ENCODE measurements at places on chromosomes 4 and X. TPM values are rescaled to one million over a fixed set of nuclear protein-coding genes. Genes with fewer than 3 reads are reported as not detected.
A peak's percentile ranks its signal among the peaks of the same experiment; 100 is the strongest.

- DNase-seq: no peak
Measured at GRCh38 chr4:107618656-107619055, 101.4 kb downstream of the PAPSS1 start.

GRCh38 chr4:85748654-85749053, 273.7 kb downstream of the ARHGAP24 start:
- no peak for DNase-seq

- no peak for DNase-seq
Measured at GRCh38 chrX:38669428-38669827, 108.1 kb downstream of the TSPAN7 start.

The ATXN3L gene
- total RNA-seq: not detected

The AFM gene
- total RNA-seq: not detected

DNA sequence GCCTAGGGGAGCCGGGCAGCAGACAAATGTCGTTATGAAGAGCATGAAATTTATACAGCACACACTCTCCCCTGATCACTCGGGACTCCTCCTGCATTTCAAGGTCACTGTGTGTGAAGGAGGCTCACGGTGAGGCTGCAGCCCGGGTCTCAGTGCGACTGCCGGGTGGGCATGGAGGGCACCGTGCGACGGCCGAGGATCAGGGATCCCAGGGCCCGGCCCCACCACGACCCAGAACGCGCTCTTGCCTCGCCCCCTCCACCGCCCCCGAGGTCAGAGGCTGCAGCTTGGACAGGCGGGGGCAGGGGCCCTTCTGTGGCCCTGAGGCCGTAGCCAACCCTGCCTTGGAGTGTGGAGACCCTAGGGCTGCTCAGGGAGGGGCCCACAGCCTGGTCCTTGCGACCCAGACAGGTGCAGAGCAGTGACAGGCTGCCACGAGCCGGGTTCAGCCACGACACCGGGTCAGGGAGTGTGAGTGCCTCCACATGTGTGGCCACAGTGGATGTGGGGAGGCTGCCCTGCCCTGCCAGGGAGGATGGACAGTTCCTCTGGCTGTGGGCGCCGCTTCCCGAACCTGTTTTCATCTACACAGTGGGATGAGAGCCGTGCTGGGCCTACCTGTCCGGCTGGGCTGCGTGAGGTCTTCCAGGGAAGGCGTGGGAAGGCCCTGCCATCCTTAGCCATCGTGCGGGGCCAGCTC, 89.3 kb upstream of the NKX1-1 start:
- DNase-seq: no peak

GRCh38 chr4:169428376-169428775, 157.6 kb upstream of the SH3RF1 start:
- no peak for DNase-seq

The TLR6 gene
- total RNA-seq: 8.1 TPM

The POLN gene
- 0.24 TPM for total RNA-seq

The PWWP3B gene
- not detected for total RNA-seq

- DNase-seq: no peak
Measured at GRCh38 chr4:15385515-15385914, 42.3 kb upstream of the C1QTNF7 start.

The ENPP6 gene
- not detected for total RNA-seq

The SUPT20HL2 gene
- total RNA-seq: not detected

DNA sequence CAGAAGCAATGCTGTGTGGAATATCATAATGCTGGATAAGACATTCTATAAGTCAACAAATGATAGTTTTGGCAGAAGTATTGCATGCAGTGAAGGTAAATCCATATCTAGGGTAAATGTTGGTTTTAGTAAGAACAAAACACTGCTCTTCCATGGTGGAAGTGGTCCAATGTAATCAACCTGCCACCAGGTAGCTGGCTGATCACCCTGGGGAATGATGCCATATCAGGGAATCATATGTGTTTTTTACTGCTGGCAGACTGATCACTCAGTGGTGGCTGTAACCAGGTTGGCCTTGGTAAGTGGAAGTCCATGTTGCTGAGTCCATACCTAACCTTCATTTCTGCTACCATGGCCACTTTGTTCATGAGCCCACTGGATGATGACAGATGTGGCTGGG, 74.0 kb upstream of the CENPE start:
- no peak for DNase-seq

The TMEM175 gene
- 27.5 TPM for total RNA-seq

DNA sequence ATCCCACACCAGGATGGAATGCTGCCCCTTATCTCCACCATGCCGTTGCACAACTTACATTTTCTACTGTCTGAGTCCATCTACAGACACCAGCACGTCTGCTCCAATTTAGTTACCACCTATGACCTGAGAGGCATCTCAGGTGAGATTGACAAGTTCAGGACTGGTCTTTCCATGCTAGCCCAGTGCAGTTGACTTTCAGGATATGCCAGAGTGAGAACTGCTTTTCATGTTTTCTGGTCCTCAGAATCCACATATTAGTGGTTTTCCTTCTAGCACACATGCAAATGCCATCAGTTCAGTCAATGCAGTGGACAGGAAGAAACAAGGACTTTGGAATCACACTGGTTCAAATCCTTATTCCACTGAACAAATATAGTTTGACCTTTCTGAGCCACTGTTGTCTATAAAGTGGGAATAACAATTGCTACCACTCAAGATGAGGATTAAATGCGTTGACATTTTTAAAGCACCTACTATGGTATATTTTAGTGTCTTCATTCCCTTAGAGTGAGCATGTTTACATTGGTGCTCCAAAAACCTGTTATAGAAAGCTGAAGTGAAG, 38.1 kb upstream of the ANXA3 start:
- DNase-seq: no peak

DNA sequence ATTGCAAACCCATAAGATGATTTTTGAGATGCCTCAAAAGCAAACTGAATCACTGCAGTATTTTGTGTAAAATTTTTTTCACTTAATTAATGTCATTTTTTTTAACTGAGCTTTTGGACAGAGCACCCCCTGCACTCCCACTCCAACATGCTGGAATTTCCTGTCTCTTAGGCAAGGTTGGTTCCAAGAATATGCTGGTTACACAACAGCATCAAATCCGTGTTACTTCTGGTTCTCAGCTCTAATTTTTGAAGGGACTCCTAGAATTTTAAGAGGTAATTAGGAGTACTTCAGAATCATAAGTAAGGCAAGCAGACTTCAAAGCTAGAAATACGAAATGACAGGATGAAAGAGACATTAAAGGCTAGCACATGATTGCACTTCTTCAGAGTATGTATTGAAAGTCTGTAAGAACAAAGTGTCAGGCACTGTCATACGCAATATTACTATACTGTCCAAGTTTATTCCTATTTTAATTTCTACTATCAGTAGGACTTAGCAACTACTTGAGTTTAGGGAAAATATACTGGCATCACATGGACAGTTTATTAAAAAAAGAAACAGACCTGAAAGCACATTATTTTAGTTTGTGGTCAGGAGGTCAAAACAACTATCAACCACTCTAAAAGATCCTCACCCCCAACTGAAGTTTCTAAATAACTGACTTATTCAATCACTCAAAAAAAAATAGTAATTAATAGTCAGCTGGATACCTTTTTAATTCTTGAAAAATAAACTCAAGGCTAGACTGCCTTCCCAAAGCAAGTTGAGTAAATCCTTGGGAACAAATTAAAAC, 1.6 kb upstream of the JCHAIN start:
- DNase-seq: no peak

DNA sequence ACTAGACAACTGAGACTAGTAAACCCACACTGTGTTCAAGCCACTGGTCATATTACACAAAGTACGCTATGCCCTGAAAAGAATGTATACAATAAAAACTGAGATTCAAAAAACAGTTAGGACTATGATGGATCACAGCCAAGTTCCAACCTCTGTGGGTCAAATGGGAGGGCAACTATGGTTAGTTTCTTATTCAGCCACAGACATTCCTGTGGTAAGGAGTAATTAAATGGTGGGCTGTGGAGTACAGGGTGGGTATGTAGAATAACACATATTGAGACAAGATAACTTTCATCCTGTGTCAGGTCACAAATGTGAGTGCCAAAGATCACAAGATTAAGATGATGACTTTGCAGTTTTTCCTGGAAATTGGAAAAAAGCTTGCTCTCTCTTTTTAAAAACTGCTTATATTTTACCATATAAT, 167.2 kb downstream of the NPNT start:
- peak; percentile 62 for DNase-seq

GRCh38 chr4:87527431-87528220, 1.6 kb downstream of the SPARCL1 start:
- no peak for DNase-seq

The SLC16A2 gene
- total RNA-seq: 6.6 TPM

GRCh38 chr4:59689149-59689548, 1511.0 kb upstream of the ADGRL3 start:
- no peak for DNase-seq

DNA sequence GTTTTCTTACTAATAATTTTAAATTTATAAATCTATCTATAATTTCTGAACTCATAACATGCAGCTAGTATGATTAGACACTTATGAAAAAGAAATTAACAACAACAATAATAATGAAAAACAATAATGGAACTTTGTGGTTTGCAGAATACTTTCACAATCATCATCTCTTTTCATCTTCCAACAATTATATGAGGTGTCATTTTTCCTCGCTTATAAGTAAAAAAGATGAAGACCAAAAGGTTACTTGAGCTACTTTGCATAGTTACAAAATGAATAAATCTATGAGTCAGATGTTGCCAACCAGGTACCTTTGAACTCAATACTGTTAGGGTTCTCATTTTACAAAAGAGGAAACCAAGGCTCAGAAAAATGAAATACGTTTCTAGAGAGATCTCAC, 98.5 kb upstream of the ELOVL6 start:
- no peak for DNase-seq

The RPL10 gene
- total RNA-seq: 4,739 TPM

DNA sequence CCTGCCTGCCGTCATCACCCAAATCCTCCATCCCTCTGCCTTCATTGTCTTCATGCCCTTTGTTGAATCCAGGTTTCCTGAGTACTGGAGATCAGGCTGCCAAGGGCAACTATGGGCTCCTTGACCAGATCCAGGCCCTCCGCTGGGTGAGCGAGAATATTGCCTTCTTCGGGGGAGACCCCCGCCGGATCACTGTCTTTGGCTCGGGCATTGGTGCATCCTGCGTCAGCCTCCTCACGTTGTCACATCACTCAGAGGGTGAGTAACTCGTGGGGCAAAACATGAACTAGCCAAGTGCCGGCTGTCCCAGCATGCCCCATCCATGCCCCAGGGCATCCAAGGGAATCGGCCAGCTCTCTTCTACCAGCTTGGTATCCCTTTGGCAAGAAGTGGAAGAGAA, 19.4 kb downstream of the NLGN3 start:
- DNase-seq: no peak

The SMIM31 gene
- total RNA-seq: not detected

DNA sequence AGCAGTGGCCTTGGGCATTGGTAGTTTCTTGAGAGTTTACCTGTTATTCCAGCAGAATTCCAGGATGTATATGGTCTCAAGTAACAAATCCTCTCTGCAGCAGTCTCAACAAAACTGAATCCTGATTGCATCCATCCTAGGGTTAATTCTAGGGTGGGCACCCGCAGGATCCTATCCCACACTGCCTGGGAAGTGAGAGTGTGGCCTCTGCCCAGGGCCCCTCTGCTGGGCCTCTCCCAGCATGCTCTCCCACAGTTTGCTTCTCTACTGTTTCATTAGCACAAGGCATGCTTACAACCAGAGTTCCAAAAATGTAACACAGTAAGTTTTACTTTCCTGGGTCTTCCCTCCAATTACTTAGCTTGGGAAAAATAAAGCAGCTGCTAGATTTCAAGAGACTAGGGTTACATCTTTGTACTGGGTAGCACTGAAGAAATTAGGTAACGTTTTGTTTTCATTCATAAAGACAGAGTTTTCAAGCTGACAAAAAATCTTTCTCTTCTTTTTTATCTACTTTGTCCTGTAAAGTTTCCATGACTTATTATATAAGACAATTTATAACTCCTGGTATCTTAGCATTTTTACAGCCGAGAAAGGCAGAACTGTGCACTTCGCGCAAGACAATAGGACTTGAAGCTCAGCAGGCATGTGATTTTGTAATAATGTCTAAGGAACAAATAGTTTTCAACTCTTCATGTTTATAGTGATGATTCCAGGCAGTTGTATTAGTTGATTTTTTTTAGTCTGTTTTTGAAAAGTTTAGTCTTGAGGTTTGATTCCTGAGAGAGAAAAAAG, 131.2 kb upstream of the PCDH18 start:
- DNase-seq: no peak

DNA sequence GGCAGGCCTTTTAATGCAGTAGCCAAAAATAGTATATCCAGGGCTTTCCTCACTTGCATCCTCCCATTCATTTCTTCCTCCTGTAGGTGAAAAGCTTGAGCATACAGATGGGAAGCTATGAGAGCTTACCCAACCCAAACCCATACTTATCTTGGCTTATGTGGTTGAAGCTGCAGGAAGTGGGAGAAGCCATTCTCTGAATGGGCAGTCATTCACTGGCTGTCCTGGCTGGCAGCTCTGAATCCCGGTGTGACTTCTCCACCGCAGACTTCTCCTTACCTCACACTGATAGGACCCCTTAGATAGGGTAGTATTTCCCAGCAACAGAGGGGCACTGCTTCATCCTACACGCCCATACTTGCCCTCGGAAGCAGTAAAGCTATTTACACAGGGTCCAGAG, 125.4 kb downstream of the AMMECR1 start:
- DNase-seq: no peak

DNA sequence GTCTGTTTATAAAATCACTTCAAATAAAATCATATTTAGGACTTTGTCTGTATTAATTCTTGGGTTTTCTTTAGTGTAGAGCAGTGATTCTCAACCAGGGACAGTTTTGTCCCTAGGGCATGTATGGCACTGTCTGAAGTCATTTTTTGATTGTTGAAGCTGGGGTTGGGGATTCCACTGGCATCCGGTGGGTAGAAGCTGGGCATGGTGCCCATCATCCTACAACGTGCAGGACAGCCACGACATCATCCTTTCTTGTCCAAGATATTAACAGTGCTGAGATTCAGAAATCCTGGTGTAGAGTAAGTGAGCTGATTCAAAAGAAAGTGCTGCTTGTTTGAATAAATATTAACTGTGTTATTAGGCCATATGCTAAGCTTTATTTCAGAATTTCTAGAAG, 28.6 kb downstream of the DCLK2 start:
- no peak for DNase-seq

The MTNR1A gene
- total RNA-seq: not detected

The KLHL4 gene
- total RNA-seq: 3.3 TPM

DNA sequence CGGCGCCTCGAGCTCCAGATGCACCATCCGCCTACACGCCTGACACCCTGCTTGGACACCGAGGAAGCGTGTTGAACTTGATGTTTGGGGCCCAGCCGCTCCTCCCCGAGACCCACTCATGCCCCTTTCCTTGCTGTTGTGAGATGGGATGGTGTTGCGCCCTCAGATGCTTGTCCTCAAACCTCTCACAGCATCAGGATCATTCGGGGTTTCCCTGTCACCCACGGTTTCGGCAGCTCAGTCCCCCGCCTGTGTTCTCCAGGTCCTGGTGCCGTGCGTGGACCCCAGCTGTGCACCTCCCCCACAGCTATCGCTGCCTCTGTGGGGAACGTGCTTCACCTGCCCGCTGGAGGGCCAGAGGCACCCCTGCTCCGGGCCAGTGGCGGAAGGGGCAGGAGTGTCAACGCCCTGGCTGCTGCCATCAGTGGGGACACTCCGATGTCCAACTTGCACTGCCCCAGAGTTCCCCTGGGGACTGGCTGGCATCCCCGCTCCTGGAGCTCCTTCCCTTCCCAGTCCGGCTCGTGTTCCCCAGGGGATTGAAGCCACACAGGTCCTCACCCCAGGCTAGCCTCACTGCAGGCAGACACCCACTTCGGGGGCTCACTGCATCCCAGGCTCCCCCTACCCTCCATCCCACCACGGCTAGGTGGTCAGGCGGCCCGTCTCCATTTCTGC, 82.3 kb upstream of the ADRA2C start:
- DNase-seq: no peak

The MND1 gene
- total RNA-seq: 28.9 TPM

GRCh38 chrX:112670977-112671376, 8.8 kb downstream of the LHFPL1 start:
- DNase-seq: no peak

All from A172 (cell line).